ENCODE measurements at places on chromosomes 1 and 21.

- DNase-seq, result peak; percentile 13
These were observed 78.0 kb downstream of the OBSCN start for GRCh38 chr1:228285661-228286504.

- DNase-seq, result no peak
These were observed 6.5 kb downstream of the ZNF644 start for GRCh38 chr1:91015358-91015780.

- DNase-seq, result peak; percentile 80
These were observed 66.6 kb downstream of the FAM163A start for GRCh38 chr1:179809506-179810366.

DNA sequence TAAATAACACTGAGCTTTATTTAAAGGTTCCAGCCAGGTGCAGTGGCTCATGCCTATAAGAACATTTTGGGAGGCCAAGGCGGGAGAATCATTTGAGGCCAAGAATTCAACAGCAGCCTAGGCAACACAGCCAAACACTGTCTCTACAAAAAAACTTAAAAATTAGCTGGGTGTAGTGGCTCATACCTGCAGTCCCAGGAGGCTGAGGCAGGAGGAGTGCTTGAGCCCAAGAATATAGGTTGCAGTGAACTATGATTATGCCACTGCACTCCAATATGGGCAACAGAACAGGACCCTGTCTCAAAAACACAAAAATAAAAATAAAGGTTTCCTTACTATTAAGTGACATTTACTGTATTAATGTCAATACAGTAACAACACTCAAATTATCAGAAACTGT, 2.1 kb downstream of the TAF12 start:
- DNase-seq, result no peak

- DNase-seq, result no peak
These were observed 52.1 kb downstream of the SYDE2 start for GRCh38 chr1:85148524-85149250.

DNA sequence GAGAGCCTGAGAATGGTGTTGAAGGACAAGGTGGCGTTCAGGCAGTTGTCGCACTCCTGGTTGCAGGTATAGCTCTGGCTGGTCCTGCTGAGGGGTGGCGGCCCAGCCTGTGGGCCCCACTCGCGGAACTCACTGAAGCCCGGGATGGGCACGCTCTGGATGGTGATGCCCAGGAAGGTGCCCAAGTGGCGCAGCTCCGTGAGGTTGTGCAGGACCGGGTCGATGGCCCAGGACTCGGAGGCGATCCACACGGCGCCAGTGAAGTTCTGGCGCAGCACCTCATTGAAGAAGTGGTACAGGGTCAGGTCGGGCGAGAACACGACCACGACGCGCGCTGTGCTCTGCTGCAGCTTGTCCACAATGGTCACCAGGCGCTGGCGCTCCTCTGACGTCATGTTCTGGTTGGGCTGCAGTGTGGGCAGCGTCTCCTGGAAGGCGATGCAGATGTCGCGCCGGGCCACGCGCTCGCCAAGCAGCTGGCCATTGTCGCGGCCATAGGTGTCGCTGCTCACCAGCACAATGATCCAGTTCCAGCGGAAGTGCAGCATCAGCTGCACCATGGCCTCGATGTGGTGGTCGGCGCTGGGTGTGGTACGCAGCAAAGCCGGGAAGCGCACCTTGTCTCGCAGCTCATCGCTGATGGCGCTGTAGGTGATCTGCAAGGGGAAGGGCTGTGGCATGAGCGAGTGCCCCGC, 5.0 kb downstream of the TAS1R2 start:
- no peak for DNase-seq

GRCh38 chr1:17919525-17920439, 164.6 kb downstream of the ACTL8 start:
- peak; percentile 35 for DNase-seq

DNA sequence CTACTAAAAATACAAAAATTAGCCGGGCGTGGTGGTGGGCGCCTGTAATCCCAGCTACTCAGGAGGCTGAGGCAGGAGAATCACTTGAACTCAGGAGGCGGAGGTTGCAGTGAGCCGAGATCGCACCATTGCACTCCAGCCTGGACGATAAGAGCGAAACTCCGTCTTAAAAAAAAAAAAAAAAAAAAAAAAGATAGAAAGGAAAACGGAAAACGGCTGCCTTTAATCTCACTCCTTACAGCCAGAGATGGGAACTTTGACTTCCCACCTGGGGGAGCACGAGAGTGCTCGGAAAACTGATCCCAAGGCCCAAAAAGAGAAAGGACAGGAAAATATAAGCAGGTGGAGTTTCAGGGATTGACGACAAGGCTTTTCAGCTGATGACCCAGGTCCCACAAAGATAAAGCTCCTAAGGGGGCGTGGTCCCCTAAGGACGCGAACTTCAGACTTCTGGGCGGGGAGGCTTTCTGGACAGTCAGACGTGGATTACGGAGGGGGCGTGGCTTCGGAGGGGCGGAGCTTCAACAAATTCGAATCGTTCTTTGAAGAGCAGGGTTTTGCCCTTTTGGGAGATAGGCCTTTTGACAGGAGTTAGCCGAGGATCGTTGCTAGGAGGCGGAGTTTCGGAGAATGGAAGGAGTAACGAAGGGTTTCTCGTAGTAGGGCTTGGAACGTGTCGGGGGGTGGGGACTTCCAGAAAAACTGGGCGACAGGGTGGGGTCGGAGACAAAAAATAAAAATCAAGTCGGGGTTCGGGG, 958 bp upstream of the CKS1B start:
- DNase-seq, result peak; percentile 97

- DNase-seq, result no peak
These were observed 18.6 kb downstream of the LURAP1 start for GRCh38 chr1:46221749-46222148.

DNA sequence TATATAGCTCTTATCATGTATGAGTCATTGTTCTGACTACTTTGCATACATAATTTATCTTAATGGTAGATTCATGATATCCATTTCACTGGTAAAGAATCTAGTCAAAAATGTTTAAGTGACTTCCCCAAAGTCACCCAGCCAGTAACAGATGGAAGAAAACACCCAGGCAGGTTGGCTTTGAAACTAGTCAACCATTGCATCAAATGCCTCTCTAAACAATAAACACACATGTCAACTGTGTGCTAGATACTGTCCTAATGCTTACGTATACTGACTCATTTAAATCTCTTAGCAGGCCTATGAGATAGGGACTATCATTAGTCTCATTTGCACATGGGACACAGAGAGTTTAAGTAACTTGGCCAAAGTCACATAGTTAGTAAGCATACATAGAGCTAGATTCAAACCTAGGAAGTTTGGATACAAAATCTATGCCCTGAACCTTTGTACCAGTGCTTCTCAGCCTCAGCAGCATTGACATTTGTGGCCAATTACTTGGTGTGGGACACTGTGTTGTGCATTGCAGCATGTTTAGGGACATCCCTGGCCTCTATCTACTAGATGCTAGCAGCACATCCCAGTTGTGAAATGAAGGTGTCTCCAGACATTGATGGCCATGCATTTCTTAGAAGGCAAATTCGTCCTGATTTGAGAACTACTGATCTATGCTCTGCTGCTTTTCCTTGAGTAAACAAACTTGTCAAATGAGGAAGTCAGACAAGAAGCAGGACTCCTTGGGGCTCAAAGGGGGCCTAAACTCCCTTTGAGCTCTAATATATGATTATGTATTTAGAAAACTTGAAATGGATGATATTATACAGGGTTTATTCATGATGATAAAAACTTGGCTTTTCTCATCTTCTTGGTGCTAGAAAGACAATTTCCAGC, 316.3 kb downstream of the KCNH1 start:
- DNase-seq, result no peak

All from femur (tissue), 1 donor.